HuH-7 (cell line): ENCODE measurements at places on chromosomes 16 and 17.

- DNase-seq: peak; percentile 31
These were observed 263.8 kb downstream of the HS3ST3A1 start for GRCh38 chr17:13337864-13338371.

- no peak for DNase-seq
These were observed 26.2 kb downstream of the ADAMTS18 start for GRCh38 chr16:77408607-77409006.

DNA sequence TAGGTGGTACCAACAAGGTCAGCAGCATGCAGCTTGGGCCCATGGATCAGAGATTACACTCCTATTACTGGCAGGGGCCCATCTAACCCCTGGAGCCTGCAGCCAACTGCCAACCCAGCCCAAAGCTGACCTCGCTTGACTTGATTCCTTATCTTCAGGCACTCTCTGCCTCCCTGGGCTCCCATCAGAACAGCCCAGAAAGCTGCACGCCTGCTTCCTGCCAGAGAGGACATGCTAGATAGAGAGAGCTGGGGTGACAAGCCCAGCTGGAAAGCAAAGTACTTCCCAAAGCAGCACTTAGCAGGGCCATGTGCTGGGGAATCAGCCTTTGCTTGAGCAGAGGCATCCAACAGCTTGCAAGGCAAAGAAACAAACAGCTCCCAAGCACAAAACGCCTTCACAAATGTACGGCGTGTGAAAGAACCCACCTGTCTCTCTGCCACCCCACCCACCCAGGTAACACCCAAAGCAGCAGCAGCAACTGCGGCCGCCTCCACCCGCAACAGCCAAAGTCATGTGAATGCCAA lies 74.2 kb upstream of the NLK start:
- no peak for DNase-seq

DNA sequence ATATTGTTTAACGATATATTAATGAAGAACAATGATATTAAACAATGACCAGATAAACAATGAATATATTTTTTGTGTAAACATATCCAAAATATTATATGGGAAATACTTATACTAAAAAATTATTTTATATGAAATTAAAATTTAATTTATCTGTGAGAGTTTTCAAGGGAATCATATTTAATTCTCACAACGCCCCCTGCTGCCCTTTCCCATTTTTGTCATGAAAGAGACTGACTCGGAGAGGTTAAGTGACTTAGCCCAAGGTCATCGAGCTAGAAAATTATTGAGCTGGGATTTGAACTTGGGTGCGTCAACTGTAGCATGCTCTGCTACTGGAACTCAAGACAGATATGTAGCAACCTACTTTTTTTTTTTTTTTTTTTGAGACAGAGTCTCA lies 7.2 kb upstream of the MYCBPAP start:
- no peak for DNase-seq

DNA sequence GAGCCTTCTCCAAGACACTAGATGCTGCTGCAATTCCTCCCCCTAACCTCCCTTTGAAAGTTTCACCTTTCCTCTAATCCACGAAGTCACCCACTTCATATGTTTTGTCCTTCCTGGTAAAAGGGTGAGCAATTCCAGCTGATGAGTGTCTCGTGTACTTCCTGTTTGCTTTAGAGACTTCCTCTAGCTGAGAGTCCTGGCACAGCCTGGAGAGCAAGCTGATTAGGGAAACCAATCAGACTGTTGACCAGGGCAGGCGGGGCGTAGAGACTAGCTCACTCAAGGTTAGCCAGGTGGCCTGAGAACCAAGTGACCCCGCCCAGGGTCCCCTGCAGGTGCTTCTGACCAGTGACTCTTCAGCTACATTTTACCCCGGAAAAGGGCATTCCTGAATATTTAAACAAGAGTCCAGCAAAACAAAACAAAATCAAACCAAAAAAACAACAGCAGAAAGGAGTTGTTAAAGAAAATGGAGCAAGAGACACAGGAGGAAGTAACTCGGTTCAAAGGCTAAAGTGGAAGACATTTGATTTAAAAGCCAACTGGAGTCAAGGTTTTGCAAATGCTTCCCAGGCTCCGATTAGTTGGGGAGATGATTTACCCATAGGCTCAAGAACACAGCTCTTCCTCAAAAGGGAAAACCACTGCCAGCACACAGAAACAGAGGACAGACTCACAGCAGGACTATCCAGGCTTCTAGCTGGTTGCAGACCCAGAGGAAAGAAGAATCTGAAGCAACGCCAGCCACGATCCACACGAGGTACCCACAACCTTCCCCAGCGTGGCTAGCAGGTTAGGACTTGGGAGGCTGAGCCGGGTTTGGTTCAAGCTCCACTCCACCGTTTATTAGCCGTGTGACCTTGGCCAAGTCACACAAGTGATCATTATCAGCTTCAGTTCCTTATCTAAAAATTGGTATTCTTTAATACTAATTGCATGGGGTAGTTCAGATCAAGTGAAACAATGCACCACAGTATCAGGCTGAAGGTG lies 13.4 kb downstream of the HSPB9 start:
- DNase-seq: peak; percentile 71

DNA sequence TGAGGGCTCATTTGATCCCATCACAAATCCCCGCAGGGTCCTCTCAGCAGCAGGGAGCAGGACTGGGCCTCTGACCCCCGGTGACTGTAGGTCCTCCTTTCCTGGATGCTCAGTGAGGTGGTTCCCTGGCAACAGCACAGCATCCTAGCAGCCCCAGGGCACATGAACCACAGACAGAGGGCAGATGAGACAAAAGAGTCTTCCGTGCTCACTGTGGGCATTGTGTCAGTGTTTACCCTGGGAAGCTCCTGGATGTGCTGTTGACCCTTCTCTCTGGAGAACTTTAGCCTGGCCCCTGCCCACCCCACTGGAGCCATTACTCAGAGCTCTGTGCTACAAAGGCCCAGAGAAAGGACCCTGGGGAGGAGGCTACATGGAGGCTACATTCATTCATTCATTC lies 21.7 kb upstream of the TMEM220 start:
- no peak for DNase-seq

GRCh38 chr16:89561142-89561883 lies 831 bp downstream of the RPL13 start:
- no peak for DNase-seq

- DNase-seq: no peak
These were observed 222.1 kb downstream of the SOX9 start for GRCh38 chr17:72342627-72343527.

DNA sequence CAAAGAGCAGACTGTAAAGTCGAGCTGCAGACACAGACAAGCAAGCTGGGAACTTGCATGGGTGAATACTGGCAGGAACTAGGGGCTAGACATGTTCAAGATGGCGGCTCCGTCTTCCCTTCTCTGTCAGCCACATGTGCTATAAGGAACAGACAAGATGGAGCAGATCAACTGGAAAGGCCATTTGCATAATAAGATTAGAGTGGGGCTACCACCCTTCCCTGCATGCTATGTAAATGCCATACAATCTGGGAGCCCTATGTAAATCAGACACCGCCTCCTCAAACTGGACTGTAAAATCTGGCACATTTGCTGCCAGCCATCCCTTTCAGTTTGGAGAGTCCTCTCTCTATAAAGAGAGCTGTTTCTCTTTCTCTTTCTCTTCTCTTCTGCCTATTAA lies 640.1 kb upstream of the CDH8 start:
- DNase-seq: no peak

DNA sequence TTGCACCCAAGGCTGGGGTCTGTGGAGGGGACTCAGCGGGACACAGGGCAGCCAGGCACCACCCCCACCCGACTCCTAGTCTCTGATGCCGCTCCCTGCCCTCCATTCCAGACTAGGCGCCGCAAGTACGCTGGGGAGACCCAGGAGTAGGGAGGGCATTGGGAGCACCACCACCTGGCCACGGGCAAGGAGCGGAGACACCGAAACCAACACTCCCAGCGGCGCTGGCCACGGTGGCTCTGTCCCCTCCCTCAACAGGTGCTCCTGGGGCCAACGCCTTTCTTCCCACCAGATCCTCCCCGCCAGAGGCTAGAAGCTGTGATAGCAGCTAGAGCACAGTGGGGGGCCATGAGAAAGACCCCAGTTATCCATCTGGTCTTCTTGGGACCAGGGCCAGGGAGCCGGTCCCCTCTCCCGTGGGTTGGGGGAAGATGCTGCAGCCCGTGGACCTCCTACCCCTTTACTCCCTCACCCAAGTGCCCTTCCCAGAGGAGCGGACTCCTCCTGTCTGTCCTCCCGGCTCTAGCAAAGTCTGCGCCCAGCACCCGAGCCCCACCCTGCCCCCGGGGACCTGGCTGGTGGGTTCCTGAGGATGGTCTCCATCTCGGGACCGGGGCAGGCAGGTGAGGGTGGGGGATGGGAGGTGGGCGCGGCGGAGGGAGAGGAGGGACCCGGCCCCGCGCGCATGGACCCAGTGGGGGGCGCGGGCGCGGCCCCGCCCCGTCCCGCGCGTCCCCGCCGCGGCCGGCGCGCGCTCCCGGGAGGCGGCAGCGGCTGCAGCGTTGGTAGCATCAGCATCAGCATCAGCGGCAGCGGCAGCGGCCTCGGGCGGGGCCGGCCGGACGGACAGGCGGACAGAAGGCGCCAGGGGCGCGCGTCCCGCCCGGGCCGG lies at the start of gene SYNGR3:
TSS of gene SYNGR3 (plus strand) at position 762 of the 892 bp plus-strand sequence. CDS start 133 bp downstream, outside the sequence.
- DNase-seq: no peak

- DNase-seq: no peak
These were observed 122.0 kb downstream of the CPPED1 start for GRCh38 chr16:12681653-12682052.

DNA sequence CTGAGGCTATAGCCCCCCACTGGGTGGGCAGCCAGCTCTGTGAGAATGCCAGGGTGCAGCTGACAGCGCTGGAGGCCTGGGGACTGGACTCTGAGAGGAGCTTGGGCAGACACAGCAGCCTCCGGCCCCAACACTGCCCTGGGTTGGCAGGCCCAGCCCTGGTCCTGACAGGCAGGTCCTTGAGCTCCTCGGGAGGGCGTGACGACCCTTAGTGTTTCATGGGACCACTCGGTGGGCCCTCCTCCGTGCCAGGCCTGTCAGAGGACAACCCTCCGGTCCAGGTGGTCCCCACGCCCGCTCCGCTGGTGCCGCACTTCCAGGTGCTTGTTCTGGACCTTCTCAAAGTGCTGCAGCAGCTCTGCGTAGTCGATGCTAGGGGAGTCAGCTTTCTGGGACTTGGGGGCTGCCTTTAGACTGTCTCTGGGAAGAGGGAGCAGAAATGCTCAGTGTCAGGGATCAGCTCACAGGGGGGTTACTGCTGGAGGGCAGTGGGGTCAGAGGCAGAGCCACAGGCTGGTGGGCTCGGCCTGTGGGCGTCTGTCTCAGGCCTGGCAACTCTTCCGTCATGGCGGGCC lies 1.9 kb upstream of the MTSS2 start:
- no peak for DNase-seq

DNA sequence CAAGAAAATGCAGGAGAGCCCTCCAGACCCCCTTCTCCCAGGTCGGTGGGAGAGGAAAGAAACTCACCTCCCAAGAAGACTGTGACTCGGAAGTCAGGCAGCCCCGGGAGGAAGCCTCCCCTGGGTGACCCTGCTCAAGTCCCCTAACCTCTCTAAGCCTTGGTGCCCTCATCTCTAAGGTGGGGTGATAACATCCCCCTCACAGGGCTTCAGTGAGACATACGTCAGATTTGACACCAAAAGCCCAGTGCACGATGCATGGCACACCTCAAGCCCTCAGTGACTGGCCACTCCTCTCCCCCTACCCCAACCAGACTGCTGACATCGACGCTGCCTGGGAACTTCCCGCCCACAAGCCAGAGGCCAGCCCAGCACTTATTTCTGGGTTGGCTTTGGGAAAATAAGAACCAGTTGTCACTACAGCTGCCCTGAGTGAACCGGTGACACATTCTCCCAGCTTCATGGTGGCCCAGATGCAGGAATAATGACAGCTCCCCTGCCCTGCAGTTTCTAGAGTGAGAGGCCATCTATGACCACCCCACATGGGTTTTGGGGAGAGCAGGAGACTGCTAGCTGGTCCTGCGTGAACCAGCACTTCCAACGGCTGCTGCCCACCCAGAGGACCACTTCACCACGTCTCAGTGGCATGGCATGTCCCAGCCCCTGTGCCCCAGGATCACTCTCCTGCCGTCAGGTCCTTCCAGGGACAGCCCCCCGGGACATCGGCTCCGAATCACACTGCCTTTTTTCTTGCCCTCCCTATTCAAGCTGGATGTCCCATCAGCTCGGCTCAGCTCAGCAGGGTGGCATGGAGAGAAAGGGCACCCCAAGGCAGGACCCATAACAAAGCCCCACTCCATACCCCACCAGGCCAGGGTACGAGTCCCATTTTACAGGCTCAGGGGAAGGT lies 9.5 kb downstream of the KNOP1 start:
- no peak for DNase-seq

GRCh38 chr17:12616161-12616560 lies 49.5 kb upstream of the MYOCD start:
- DNase-seq: no peak

DNA sequence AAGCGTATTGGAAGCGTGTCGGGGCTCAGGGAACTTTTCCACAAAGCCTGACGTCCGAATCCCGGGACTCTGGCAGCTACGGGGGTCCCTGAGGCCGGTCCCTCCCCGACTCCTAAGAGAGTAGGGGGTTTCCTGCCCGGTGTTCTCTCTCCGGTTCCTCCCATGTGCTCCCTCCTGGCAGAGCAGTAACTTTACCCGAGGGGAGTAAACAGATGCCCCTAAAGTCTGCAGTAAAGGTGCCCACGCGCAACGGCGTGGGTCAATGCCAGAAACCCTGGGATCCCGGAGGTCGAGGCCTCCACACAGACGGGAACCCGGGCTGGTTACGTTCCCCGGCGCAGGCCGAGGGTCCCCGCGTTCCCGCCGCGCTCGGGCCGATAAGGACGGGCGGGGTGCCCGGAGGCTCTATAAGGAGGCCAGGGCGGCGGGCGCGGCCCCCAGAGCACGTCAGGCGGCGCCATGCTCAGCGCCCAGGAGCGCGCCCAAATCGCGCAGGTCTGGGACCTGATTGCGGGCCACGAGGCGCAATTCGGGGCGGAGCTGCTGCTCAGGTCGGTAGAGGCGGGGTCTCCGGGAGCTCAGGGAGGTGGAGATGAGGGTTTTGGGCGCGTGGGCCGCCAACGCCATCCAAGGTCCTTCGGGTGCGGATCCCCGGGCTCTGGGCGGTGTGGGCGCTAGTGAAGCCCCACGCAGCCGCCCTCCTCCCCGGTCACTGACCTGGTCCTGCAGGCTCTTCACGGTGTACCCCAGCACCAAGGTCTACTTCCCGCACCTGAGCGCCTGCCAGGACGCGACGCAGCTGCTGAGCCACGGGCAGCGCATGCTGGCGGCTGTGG lies at the start of gene HBM:
TSS of gene HBM (plus strand) at position 440 of the 836 bp plus-strand sequence. CDS start at position 460, 20 bp downstream.
- DNase-seq: no peak

DNA sequence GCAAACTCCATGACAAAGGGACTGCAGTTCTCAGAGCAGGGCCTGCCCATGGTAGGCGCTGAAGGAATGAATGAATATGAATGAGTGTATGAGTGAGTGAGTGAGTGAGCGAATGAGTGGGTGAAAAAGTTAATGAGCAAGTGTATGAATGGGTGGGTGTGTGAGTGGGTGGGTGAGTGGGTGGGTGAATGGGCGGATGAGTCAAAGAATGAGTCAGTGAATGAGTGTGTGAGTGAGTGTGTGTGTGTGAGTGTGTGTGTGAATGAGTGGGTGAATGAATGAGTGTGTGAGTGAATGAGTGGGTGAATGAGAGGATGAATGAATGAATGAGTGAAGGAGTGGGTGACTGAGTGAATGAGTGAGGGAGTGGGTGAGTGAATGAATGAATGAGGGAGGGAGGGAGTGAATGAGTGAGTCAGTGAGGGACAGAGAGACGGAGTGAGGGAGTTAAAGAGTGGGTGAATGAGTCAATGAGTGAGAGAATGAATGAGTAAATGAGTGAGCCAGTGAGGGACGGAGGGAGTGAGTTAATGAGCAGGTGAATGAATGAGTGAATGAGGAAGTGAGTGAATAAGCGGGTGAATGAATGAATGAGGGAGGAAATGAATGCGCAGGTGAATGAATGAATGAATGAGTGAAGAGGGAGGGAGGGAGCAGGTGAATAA lies 11.1 kb upstream of the CHMP6 start:
- DNase-seq: no peak
